ENCODE measurements at places on chromosomes 3 and 15. TPM values are rescaled to one million over a fixed set of nuclear protein-coding genes. Genes with fewer than 3 reads are reported as not detected.

The SPTBN5 gene
- 19.0 TPM for total RNA-seq

The ACOX2 gene
- 1.5 TPM for total RNA-seq

The BFSP2 gene
- not detected for total RNA-seq

- DNase-seq = no peak
These were observed 190.1 kb downstream of the IL5RA start for GRCh38 chr3:2920103-2920502.

DNA sequence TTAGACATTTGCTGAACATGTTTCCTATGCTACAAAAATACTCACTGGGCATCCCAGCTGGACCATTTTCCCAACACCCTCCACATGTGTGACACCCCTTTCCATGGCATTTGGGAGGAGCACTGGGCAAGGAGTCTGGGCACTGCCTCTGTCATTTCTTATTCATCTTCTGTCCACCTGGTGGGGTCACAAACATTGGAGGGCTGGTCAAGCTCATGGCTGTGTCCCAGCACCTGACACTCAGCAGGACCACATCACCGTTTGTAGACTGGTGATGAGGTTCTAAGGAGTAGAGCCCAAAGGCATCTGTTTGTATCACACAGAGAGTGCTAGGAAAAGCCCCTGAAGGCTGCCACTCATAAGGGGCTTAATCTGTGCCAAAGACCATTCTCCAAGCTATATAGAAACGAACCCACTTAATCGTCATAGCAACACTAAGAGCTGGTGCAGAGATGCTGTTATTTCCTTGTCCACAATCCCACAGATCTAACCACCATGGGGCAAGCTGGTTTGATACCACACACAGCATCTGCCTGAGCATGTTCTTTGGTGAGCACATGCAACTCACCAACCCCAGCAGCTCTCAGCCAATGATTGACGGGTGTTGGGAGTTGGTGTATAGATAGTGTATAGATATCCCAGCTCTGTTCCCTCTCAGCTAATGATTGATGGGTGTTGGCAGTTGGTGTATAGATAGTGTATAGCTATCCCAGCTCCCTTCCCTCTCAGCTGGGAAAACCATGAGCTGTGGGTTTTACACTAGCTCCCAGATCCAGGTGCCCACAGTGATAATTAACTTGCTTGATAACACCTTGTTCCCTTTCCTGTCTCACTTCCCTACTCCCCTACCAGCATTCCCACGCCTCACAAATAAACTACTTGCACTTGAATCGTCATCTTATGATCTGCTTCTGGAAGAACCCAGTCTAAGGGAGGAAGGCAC is 42.7 kb upstream of the ATP2B2 start:
- no peak for DNase-seq

GRCh38 chr3:111324645-111325044 is 217.4 kb upstream of the CD96 start:
- no peak for DNase-seq

GRCh38 chr15:56038015-56038414 is 44.6 kb upstream of the NEDD4 start:
- peak; percentile 10 for DNase-seq

- DNase-seq = no peak
These were observed 94.7 kb downstream of the IL5RA start for GRCh38 chr3:3015185-3016089.

- peak; percentile 14 for DNase-seq
These were observed 151.9 kb upstream of the LINGO1 start for GRCh38 chr15:77784361-77785292.

DNA sequence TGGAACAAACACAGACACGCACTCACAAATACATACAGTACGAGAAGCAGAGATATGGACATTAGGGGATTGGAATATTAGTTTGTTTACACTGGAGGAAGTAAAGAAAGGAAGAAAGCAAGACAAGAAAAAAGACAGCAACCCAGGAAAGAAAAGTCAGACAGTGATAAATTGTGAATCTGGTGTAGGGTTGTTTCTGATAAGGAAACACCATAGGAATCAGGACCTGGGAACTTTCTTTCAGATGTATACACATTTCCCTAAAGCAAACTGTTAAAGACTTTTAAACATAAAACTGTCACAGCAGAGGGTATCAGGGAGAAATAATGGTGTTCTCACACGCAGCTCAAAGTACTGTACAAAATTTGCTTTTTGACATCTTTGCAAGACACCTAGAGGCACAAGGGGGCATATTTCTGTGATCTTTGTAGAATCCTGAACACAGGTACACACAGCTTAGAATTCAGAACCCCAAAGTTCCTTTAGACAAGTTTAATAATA is 153.7 kb downstream of the TUSC7 start:
- DNase-seq = no peak

- DNase-seq = no peak
These were observed 36.1 kb upstream of the EPHB3 start for GRCh38 chr3:184525337-184526087.

GRCh38 chr15:65052956-65053355 is 7.8 kb downstream of the SLC51B start:
- DNase-seq = no peak

GRCh38 chr3:138060792-138061191 is 50.8 kb downstream of the CLDN18 start:
- no peak for DNase-seq

GRCh38 chr3:4829031-4829394 is 150.2 kb upstream of the BHLHE40 start:
- DNase-seq = no peak

DNA sequence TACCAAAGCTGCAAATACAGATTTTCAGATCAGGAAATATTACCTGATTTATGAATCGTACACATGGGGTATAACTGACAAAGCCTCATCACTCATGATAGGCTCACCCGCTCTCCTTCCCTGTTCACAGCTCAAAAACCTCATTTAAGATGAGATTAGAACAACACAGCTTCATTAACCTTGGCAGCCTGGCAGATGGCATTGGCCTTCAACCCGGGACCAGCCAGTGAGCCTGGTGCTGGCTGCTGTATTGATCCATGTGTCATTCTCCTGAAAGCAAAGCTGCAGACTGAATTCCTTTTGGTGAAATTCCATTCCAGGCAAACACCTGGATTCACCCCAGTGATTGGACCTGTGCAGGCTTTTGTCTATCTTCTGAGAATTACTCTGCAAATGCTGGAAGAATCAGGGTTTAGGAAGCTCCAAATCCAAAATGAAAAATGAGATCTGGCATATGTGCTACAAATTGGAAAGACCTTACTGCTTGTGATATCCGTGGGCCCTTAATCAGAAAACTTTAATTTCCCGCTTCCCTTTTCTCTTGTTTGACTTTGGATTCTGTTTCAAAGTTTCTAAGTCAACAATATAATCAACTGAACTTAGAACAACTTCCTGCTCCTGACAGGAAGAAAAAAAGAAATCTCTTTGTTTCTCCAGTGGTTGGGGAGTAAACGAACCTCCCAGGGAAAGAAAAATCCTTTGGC is 189.1 kb upstream of the KBTBD8 start:
- DNase-seq = peak; percentile 9

GRCh38 chr3:188649521-188649920 is 495.6 kb downstream of the LPP start:
- no peak for DNase-seq
